ENCODE measurements at places on chromosomes 7 and 10.

DNA sequence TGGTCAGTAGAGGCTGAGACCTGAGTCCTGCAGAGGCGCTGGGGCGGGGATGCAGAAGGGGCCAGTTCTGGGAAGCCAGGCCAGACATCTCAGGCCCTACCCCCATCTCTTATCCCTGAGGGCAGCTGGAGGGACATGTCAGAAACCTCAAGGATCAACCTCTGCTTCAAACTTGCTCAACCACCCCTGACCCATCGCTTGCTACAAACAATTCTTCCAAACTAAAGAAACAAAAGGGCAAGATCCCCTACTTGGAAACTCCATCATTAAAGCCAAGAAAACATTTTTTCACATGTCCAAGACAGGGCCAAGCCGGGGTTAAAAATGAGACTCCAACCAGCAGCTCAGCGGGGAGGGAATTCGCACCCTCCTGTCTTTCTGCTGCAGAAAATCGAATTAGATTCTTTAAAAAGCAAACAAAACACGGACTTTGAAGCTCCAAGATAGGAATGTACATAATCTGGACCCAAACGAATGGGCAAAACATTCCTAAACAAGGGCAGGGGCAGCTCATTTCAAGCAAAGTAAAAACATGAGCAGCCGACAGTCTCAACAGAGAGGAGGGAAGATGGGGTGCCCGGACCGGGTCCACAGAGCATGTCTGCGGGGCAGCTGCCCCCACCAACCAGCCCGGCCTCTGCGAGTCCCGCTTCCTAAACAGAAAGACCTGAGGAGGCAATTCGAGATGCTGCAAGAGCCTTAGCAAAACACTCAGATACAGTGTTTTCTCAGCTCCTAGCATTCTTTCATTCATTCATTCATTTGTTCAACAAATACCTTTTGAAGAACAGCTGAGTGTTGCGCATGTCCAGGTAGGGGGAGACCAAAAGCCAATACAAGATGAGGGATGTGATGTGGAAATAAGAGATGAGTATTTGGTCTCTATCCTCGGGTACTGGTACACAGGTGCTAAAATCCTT is 44.8 kb downstream of the CHST15 start:
- no peak for DNase-seq

DNA sequence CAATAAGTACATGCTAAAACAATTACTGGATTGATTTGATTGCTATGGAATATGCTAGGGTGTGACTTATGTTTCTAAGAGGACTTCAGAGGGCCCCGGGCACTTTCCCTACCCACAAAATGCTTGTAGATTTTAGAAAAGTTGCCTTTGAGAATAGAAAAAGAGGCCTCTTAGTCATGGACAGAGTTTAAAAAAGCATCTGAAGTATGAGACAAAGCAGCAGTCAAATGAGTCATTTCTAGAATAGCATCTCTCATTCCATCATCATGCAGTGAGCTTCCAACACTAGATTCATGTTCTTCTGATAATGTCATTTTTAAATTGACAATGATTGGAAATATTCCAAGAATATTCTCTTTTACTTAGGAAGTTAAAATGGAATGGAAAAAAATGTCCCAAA is 675.1 kb upstream of the PCDH15 start:
- DNase-seq = no peak

GRCh38 chr10:69640196-69640980 is 10.3 kb downstream of the FAM241B start:
- no peak for DNase-seq

- no peak for DNase-seq
Observed at GRCh38 chr10:112002206-112002605, 181.4 kb downstream of the GPAM start.

- no peak for DNase-seq
Observed at GRCh38 chr7:150753826-150754603, 16.8 kb downstream of the GIMAP5 start.

DNA sequence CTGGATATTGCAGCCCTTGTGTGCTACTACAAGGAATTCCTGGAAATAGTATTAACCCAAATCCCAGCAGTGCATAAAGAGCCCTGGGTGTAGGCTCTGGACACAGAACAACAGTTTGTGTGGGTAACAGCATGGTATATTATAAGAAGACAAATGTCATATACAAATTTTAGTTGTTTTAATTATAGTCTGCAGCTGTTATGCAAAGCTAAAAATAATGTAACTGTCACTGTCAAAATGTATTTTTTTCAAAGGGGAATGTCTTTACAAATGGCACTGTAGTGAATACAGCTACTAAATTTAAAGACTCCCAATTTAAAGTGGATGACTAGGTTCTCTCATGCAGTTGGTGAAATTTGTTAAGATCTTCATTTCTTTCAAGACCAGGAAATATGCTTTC is 339.0 kb downstream of the GPR37 start:
- no peak for DNase-seq

GRCh38 chr10:62511238-62511637 is 137.1 kb downstream of the ZNF365 start:
- no peak for DNase-seq

- no peak for DNase-seq
Observed at GRCh38 chr10:56586461-56586891, 225.4 kb upstream of the ZWINT start.

DNA sequence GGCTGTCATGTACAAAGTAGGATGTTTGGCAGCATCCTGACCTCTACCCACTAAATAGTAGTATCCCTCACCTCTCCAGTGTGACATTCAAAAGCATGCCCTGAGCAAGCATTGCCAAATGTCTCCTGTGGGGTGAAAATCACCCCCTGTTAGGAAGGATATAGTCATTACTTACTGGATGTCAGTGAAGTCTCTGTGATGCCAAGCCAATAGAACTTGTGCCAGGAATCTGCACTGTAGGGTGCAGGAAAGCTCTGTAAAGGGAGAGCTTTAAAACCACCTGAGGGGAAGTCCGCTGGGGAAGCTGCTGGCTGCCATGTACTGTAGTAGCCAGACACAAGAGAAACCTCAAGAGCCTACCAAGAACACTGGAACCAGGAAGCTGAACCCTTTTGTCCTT is 170.7 kb upstream of the DKK1 start:
- no peak for DNase-seq

DNA sequence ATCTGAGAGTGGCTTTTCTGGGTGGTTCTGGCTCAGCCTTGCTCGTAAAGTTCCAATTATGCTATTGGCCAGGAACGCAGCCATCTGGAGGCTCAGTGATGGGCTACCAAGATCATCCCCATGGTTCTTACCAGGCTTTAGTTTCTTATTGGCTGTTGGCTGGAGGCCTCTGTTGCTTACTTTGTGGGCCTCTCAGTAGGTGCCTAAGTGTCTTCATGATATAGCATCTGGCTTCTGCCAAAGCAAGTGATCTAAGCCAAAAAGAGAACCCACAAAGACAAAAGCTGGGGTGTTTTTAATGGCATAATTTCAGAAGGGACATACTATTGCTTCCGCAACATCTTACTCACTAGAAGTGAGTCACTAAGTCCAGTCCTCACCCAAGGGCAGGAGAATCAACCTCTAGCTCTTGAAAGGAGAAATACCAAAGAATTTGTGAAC is 132.0 kb upstream of the MDFIC start:
- no peak for DNase-seq

- DNase-seq = no peak
Observed at GRCh38 chr7:148650232-148650858, 48.4 kb upstream of the CUL1 start.

DNA sequence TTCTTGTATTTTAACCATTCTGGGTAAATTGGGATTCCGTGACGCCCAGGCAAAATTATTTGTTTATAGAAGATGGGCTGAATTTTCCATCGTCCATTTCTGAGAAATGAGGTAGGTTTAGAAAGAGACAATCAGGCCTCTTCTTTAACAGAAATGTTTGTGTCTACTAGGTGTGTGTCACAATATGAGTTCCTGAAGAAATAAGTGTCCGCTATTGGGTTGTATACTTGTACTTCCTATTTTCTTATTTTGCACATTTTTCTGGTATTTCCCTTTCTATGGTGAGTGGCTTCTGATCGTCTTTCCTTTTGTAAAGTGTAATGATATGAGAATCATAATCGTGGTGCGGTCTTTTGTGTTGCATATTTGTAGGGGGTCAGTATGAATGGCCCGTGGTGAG is 83.9 kb downstream of the TCF7L2 start:
- no peak for DNase-seq

DNA sequence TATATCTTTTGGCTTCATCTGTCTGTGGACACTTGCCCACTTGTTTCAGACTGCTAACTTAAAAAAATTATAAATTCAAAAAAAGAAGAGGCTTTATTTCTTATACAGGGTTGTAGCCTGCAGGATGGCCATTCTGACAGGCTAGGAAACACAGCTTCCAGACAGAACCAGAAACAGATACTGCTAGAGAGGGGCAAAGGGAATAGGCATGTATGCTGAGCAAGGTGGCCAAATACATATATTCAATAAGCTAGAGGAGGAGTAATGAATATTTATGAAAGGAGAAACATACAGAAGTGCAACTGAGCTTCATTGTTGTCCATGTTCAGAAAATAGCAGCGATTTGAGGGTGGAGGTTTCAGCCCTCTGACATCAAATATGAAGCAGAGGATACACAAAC is 22.0 kb upstream of the MAGI2 start:
- no peak for DNase-seq

DNA sequence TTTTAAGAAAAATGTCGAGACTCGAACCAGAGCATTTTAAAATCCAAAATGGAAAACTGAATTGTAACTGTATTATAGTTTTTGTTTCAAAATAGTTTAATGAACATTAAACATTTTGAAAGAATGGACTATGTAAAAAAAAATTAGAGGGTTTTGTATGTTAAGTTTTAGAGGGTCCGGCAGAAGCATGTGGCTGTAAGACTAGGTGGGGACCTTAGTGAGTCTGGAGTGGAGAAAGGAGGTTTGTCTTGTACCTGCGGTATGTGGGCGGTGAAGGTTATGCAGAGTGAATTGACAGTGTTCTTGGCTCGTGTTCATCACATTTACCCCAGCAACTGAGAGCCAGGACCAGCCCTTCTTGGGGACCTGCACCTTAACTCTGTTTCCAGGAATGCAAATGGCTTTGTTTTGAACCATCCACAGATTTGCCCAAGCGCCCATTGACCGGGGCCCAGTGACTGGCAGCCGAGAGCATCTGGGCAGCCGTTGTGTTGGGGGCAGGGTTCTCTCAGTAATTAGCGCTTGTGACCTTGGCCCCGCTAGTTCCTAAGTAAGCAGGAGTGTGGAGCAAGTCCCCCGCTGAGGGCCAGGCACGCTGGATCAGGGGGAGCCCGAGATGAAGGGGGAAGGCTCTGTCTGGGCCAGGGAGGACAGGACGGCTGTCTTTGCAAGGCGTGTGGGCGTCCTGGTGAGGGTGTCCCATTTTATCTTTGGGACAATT is 1.4 kb upstream of the KLF6 start:
- no peak for DNase-seq

GRCh38 chr7:2725178-2726105 is 37.4 kb downstream of the AMZ1 start:
- DNase-seq = no peak

- DNase-seq = no peak
Observed at GRCh38 chr10:113927440-113927839, 73.0 kb downstream of the NHLRC2 start.

DNA sequence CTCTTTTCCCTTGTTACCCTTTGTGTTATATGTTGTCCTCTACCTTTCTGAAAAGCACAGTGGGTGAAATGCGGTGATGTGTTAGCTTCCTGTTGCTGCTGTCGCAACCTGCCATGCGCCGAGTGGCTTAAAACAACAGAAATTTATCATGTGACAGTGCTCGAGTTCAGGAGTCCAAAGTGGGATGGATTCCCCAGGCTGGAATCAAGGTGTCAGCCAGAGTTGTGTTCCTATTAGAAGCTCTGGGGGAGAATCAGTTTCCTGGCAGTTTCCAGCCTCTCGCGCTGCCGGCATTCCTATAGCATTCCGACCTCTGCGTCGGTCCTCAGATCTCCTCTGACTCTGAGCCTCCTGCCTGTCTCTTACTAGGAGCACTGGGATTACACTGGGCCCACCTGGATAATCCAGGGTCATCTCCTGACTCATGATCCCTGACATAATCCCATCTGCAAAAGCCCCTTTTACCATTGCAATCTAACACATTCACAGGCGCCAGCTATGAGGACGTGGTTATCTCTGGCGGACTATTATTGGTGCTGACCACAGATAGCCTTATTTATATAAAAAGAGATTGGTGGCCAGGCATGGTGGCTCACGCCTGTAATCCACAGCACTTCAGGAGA is 207.5 kb downstream of the CUX1 start:
- no peak for DNase-seq

- DNase-seq = no peak
Observed at GRCh38 chr7:4733936-4734528, 41.4 kb upstream of the AP5Z1 start.

DNA sequence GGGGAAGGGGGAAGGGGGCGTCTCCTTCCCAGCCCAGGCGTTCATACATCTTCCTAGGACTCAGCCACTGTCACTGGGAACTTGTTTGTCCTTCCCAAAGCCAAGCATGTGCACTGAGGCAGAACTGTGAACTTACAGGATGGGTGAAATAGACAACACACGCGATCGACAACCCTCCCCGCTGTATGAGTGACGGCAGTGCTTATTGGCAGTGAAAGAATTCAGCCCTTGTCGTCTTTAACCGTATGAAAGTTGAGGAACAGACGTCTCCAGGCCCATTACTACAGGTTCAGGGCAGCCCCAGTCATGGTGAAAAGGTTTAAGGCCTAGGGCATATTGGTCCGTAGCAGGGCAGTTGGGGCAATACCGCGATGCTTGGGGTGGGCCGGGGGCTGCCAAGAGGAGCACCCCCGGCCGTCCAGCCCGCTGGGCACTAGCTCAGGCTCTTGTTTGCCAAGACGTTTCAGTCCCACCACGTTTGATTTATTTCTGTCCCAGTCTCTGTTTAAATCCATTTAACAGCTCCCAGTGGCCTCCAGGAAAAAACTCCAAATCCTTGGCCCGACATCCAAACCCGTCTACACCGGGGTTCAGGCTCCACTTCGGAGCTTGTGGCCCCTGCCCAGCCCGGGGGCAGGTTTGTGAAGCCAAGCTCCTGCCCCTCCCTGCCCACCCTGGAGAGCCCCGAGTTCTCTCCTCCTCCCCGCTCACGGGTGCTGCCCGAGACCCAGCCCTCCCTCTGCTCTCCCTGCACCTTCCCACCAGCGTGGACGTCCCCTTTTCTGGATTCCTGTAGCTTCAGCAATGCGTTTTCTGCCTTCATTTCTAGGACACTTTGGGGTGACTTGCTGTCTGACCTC is 159.8 kb downstream of the DNAJB6 start:
- no peak for DNase-seq

DNA sequence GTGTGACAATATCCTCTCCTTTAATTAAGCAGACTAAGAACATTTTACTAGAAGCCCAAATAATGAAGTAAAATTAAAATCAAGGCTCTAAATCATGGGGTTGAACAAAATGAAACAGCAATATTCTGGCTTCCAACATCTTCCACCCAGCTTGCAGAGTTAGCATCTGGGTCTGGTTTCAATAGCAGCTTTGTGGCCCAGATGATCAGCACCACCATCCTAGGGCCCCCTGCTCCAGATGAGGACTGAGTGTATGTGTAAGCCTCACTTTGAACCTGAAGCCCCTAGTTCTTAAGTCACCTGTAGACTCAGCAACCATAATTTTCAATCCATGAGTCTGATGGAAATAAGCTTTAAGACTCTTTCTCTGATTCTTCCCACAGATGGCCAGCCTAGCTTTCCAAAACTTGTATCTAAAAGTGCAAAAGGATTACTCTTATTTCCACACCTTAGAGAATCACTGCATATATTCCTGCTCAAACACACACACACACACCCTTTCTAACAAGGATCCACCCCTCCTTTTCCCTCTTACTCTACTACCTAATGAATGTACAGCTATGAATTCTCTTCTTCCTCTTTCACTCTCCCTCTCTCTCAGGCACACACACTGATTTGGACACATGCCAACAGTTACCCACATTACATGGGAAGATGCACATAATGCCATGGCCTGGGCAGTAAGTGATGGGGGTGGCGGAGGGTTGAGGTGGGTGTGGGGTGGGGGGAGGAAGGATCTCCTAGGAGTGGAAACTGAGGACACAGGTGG is 3.5 kb downstream of the DENND11 start:
- no peak for DNase-seq
